ENCODE measurements at places on chromosomes 13 and 19.

DNA sequence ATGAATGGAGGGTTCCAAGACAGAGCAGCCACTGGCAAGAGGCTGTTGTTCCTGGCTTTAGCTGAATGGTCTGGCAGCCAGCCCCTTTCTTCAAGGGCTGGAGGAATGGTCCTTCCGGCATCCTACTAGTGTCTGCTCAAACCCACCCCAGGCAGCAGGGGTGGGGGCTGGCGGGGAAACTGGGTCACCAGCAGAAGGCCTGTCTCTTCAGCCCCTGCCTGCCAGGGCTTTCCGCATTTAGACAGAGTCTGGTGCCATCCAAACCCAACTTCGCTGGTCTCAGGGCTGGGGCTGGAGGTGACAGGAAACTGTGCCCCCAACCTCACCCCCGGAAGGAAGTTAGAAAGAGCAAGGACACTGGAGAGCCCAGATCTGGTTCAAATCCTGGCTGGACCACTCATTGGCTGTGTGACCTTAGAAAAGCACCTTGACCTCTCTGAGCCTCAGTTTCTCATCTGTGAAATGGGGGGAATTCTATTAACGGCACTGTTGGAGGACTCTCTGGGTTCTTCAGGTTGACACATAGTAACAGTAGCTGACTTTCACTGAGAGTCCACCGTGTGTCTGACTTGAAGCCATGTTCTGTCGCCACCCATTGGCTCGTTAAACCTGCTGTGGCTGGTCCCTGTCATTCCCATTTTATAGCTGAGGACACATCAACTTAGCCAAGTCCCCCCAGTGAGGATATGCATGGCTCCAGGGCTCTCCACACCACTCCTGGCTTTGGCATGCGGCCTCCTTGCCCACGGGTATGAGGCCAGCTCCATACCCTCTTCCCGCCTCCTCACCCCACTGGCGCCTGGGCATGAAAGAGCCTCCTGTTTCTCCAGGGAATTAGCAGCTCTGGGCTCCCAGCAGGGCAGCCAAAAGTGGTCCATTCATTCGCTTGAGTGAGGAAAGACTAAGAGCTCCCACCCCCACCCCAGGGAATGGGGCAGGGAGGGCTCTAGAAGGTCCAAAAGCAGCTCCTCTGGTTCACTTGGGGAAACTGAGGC is 2.5 kb upstream of the NR2C2AP start:
- no peak for DNase-seq

GRCh38 chr13:39810091-39810877 is 154.8 kb downstream of the COG6 start:
- DNase-seq: no peak

DNA sequence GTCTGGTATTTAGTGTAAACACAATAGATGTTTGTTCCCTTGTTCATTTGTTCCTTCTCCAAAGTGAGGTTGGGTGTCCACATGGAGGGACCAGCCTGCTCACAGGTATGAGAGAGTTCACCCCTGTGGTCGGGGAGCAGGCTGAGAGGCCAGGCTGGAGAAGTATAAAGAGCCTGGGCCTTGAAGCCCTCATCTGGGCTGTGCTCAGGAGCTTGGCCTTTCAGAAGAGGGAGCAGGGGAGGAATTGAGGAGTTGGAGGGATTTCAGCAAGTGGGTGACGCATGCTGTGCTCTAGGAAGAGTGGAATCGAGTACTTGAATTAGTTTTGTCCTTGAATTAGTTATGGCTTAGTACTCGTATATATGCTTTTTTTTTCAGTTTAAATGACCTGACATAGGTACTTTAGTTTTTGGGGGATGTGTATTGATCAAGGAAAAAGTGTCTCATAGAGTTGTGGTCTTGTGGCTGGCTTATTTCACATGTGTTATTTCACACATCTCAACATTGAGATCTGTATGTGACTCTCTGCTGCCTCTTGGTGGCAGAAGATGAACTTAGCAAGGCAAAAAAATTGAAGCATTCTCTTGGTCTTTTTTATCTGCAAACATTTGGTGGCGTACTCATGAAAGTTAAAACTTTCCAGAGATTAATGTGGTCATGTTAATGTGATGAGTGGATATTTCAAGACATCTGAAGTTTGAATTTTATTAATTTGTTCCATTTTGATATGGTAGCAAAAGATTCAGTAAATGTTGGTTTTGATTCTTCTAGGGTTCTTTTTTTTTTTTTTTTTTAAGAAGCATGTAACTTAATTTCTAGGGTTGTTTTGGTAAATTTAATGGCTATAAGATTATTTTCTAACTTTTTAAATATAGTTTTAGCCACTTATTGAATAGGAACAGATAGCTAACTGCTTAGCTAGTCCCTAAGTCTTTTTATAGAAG is 54.3 kb downstream of the SLAIN1 start:
- DNase-seq: no peak

DNA sequence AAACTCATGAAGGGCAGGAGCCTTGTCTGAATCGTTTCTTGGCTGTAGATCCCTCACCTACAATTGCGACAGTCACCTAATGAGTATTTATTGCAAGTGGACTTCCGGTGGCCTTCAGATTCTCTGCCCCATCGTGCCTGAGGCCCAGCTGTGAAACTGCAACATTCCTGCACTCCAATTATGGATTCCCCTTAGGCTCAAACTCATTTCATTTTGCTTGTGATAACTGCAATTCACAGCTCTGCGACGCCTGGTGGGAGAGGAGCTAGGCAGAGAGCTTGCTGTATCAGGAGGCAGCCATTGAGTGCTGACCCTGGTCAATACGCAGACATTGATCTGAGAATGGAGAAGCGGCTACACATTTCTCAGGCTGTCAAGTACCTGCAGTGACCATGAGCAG is 59.0 kb downstream of the CCDC70 start:
- no peak for DNase-seq
